ENCODE measurements at places on chromosomes 2 and 18.
A peak's percentile ranks its signal among the peaks of the same experiment; 100 is the strongest.

- DNase-seq, result no peak
Measured at GRCh38 chr2:9793156-9793917, 49.9 kb upstream of the TAF1B start.

GRCh38 chr2:61193670-61194561 lies 31.9 kb downstream of the C2orf74 start:
- DNase-seq, result no peak

- DNase-seq, result no peak
Measured at GRCh38 chr18:58309099-58309498, 265.1 kb downstream of the NEDD4L start.

DNA sequence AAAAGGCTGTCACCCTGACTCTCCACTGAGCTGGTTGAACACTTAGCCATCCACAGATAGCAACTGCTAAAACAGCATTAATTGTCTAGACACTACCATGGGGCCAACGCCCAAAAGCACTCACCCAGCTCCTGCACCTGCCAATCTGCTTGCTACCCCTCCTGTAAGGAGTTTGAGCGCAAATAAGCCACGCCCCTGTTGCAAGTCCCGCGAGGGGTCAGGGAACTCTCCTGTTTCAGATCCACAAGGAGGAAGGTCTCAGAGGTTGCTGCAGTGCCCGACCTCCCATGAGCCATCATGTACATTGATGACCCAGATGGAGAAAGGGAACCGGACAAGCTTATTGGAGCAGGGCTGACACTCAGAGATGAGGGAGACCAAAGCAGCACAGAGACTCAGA lies 106.8 kb downstream of the ZNF516 start:
- DNase-seq, result no peak

- no peak for DNase-seq
Measured at GRCh38 chr18:11366410-11366809, 217.0 kb upstream of the PIEZO2 start.

DNA sequence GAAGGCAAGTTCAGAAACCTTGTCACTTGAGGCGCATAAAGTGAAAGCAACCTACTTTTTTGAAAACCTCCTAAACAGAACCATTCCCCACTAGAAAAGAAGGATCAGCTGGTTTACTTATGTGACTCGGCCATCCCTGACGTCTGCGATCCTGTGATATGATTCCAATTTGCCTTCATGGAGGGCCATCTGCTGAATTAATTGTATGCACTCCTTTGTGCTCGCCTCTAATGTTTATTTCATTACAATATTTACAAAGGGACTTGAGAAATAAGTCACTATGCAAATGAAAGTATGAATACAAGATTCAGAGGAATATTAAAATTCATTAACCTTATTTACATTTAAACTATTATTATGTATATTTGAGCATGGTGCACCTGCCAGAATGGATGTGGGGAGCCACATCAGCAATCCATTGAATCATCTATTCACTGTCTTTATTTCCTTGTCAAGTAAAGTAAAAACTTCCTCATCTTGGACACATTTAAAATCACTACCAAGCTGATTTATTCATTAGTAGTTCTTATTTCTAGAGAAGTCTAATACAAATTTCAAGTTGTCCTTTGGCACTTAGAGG lies 96.5 kb downstream of the RBM43 start:
- peak; percentile 20 for DNase-seq

DNA sequence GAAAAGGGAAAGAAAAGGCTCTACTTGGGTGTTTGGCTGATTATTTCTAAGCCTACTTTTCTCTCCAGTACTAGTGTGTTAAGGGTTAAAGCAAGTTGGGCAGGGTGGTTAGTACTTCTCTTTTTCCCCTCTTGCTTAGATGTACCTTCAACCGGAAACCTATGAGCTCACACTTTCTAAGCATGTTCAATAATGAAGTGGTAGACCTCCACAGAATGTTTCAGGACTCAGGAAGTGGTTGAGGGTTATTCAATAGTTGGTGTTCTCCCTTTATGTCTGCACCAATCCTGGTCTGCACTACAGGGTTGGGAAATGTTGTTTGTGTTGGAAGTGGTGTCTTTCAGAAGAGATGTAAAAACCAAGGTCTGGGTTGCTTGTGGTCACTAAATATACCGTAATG lies 137.1 kb downstream of the ZEB2 start:
- no peak for DNase-seq

GRCh38 chr2:74747411-74748080 lies 86.4 kb upstream of the HK2 start:
- no peak for DNase-seq

- peak; percentile 49 for DNase-seq
Measured at GRCh38 chr18:24488824-24489493, 28.5 kb downstream of the HRH4 start.

DNA sequence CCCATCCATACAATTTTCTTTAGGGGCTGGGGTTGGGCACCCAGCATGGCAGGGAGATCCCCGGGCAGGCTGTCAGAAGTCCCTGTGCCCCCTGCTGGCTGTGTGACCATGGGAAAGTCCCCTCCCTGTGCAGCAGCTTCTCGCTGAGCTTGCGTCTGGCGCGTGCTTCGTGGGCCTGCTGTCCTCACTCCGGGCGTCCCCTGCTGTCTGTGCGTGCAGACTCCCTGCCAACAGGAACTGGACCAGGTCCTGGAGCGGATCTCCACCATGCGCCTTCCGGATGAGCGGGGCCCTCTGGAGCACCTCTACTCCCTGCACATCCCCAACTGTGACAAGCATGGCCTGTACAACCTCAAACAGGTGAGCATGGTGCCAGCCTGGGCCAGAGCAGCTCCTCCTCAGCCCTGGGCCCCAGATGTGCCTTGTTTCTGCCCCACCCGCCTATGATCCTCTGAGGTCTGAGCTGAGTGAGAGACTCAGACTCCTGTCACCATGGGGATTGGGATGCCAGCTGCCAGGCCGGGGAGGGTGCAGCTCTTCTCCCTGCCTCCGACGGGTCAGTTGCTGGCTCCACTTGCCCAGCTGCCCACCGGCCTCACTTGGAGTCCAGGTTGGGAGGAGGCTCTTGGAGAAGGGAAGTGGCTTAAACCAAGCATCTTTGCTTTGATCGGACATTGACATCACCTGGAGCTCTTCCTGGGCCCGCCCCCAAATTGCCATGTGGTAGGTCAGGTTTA lies 28.6 kb downstream of the IGFBP2 start:
- no peak for DNase-seq

DNA sequence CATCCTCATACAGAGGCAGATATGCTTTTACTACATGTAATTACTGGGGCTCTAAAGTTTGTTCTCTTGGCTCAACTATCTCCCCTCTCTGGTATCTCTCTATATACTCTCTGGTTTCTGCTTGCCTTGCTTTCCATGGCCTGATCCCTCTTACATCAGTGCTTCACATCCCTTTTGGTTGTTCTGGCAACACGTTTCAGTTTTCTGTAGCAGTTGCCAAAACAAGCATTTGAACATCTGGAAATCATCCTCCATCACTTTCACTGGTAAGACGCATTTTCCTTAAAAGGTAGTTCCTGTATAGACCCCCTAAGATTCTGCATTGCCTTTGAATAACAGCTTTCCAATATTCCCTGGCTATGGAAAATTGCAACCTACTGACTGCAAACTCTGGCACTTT lies 25.9 kb downstream of the COL5A2 start:
- peak; percentile 79 for DNase-seq

DNA sequence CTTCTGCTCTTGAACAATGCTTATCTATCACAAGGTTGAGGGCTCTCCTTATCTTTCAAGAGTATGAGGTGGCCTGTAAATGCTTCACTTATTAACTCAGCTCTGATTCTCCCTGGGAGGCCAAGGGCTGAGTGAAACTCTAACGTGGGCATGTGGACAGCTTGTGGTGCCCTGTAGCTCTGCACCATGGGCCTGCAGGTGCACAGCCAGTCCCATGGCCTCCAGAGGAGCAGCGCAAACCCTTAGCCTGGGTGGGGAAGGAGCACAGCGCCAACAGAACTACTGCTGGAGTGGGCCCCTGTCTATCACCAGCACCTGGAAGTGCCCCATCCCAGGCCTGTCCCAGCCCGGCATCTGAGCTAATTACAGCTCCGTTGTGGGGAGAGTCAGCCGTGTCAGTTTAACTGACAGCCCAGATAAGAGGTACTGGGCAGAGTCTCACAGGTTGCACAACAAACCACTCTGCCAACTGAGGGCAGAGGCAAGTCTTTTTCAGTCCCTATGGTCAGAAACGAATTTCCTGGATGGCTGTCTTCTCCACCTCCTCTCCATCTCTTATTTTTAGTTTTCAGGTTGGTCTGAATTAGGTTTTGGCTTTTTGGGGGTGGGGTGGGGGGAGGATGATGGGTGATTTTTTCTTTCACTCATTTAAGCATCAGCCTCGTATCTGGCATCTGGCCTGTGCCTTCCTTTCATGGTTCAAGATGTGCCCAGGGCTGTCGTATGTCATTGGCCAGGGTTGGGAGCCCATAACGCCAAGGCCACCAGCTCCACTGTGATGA lies 219.5 kb downstream of the BCL2 start:
- DNase-seq, result no peak

DNA sequence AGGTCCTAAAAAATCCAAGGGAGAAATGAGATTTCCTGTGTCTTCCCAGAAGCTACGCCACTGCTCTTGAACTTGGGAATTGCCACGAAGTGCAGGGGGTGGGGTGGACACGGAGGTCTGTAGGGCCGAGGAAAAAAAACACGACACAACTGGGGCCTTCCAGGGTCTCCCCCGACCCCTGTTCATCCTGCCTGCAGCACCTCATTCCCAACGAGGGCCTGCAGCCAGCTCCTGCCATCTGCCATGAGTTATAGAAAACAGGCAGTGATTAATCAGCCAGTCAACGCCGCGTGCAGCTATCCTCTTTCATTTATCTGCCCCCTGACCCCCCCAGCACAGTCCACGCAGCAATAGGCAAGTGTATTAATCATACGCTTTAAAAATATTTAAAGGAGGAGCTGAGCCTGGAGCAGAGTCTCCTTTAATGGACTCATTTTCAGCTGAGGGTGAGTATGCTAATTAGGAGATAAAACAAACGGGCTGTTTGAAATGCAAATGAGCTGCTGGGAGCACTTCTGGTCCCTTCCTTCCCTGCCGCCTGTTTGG lies 209.9 kb downstream of the TFCP2L1 start:
- DNase-seq, result peak; percentile 54

GRCh38 chr2:128727404-128727803 lies 408.7 kb upstream of the HS6ST1 start:
- no peak for DNase-seq

GRCh38 chr18:48850822-48851598 lies 99.8 kb downstream of the SMAD7 start:
- peak; percentile 10 for DNase-seq

DNA sequence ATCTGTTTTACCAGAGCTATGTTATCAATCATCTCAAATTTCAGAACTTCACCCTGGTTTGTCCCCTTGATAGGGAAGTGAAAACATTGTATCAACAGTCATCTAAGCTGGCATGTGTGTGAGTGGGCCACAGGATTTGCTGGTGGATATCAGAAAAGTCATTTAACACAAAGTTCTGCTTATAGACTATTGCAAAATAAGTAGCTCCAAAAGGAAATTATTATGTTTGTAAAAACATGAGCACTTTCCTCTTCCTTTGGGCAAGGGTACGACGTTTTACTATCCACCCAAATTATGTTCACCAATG lies 20.7 kb upstream of the COPS8 start:
- DNase-seq, result no peak

DNA sequence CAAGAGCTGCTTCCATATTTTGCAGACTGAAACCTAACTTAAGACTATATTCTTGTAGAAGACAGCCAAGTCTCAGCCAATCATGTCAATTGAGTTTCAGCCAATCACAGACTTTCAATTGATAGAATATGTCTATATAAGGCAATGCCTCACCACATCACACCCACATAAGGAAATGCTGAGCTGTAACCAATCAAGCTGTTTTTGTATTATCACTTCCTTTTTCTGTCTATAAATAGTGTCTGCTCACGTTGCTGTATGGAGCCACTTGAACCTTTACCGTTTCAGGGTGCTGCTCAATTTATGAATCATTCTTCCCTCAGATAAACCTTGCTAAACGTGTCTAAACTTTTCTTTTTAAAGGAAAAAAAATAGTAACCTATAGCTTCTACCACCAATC lies 1554.4 kb upstream of the LRRTM1 start:
- no peak for DNase-seq

DNA sequence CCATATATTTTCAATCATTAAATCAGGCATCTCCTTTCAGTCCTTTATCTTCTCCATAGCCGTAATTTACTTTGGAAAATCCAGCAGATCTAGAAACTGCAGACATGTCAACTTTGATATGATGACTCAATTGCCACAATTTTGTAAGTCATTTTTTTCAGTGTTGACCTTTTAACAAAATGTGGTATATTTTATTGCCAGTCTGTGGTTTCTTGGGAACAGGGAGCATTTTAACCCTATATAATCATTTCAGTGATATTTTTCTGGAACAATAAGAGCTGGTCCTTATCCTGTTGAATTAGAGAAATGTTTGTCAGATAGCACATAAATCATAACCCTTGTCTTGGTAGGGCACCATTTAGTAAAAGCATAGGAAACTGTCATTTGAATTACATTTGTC lies 90.9 kb upstream of the UBXN4 start:
- DNase-seq, result no peak

GRCh38 chr2:200360364-200360763 lies 53.9 kb downstream of the SPATS2L start:
- no peak for DNase-seq

- DNase-seq, result no peak
Measured at GRCh38 chr18:6022074-6022444, 126.7 kb upstream of the TMEM200C start.

DNA sequence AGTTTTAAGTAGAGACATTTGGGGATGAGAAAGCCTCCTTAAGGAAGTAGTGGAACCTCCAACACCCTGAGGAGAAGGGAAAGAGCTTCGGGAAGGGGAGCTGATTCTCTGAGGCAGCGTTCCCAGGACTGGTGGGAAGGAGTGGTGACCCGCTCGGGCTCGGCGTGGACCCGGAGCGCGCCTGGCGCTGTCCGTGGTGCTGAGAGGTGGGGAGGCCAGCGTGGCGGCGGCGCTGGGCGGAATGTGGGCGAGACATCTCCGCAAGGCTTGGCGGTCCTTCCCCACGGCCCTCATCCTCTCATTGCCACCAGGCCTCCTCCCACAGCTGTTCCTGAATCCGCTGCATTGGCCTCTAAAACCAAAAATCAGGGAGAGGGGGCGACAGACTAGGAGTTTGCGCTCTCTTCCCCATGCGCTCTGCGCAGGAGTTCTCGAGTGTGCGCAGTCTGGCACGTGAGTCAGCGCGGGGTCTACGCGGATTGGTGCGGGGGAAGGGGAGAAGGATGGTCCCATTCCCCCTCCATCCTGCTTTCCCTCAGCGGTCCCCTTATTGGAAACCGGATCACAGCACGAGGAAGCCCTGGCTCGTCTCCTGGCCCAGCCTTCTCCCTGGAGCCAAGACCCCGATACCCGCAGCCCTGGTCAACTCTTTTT lies 857 bp downstream of the RESP18 start:
- no peak for DNase-seq

DNA sequence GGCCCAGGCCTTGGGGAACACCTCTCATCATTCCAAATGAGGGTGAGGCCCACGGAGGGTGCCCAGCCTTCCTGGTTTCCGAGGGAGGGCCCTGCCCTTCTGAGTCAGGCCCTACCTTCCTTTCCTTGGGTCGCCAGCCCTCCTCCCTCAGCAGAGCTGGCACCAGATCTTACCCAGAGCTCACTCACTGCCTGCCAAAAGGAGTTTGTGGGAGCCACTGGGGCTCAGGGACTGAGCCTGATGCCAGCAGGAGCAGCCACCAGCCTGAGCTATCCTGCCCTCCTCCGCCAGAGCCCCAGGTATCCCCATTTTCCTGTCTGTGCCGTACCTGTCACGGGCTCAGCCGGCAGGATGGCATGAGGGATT lies 64.1 kb downstream of the NRP2 start:
- no peak for DNase-seq

GRCh38 chr2:84856787-84857186 lies 24.1 kb downstream of the TRABD2A start:
- DNase-seq, result no peak

GRCh38 chr2:158043181-158043948 lies 58.3 kb upstream of the UPP2 start:
- DNase-seq, result no peak

Data from skin of body (tissue), 3 donors.